ENCODE measurements at places on chromosomes 5 and 9. TPM values are rescaled to one million over a fixed set of nuclear protein-coding genes. Genes with fewer than 3 reads are reported as not detected.

DNA sequence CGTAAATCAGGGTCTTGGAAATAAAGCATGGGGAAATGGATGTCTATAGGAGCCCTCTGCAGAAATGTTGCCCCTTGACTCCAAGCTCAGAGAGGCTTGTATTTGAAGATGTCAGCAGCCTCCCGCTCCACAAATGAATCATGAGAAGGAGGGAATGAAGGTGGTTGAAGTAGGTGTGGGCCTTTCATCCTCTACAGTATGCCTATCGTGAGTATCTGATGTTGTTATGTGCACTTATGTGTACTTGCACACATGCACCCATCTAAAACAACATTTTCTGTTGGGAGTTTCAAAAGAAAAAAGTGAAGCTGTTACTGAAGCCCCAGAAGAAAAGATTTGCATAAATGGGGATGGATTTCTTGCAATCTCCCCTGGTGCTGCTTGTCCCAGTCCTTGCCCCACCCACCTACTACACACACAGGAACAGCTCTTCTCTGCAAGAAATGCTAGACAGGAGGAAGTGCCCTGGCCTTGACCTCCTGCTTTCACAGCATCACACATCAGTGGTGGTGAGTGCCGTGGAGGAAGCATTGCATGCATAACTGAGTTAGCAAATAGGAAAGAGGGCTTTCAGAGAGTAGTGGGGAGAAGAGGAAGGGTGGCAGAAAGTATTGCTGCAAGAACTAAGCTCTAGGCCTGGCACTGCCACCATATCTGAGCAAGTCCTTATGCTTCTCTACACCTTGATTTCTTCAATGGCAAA is 156.1 kb downstream of the SNX18 start:
- DNase-seq, result peak; percentile 75
- H3K27me3 ChIP-seq, result no peaks in the 10 kb centered on the region
- H3K4me1 ChIP-seq, result no peaks in the 10 kb centered on the region
- H3K36me3 ChIP-seq, result no peaks in the 10 kb centered on the region

DNA sequence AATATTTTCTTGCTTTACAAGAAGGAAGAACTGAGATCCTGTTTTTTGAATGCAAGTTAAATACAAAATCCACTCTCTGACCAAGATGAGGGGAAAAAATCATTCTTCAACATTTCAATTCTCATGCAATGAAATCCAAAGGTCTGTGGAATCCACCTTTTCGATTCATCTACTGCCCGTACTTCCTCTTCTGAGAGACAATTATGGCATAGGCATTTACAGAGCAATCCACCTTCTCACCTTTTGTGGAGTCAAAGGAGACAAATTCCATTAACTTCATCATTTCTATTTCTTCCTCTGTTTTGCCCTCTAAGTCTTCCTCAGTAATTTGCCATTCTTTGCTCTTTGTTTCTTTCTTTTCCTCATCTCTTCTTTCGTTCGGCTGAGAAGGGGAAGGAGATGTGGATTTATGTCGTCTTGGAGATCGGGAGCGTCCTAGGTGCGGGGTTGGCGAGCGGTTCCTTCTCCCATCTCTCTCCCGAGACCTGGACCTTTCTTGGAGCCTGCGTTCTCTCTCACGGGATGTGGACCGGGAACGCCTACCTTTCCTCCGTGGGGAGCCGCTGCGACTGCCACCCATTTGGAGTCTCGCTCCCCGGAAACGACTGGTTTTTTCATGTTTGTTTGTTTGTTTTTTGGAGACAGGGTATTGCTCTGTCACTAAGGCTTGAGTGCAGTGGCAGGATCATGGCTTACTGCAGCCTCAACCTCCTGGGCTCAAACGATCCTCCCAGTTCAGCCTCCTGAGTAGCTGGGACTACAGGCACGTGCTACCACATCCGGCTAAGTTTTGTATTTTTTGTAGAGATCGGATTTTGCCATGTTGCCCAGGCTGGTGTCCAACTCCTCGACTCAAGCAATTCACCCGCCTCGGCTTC is 24.3 kb upstream of the AFF4 start:
- H3K27me3 ChIP-seq, result no peaks in the 10 kb centered on the region
- no peak overlapping the region for H3K4me3 ChIP-seq
- H3K36me3 ChIP-seq, result no peaks in the 10 kb centered on the region
- H3K27ac ChIP-seq, result no peak overlapping the region
- no peaks in the 10 kb centered on the region for H3K4me1 ChIP-seq

Gene NR6A1
- total RNA-seq, result 1.9 TPM

Gene TAF11L10
- total RNA-seq, result not detected

Gene LCN2
- total RNA-seq, result not detected
